ENCODE measurements at places on chromosomes 13 and 19. TPM values are rescaled to one million over a fixed set of nuclear protein-coding genes. Genes with fewer than 3 reads are reported as not detected.

Gene SBK2
- total RNA-seq, result not detected

GRCh38 chr19:23784274-23784673 lies 25.6 kb upstream of the ZNF681 start:
- no peak overlapping the region for H3K4me3 ChIP-seq
- no peak overlapping the region for H3K27ac ChIP-seq
- DNase-seq, result no peak
- no peaks in the 10 kb centered on the region for H3K4me1 ChIP-seq

- H3K27me3 ChIP-seq, result no peaks in the 10 kb centered on the region
- DNase-seq, result no peak
- H3K36me3 ChIP-seq, result no peaks in the 10 kb centered on the region
- H3K27ac ChIP-seq, result no peak overlapping the region
- H3K4me3 ChIP-seq, result no peak overlapping the region
These were observed 264.8 kb upstream of the SPRY2 start for GRCh38 chr13:80605716-80606115.

DNA sequence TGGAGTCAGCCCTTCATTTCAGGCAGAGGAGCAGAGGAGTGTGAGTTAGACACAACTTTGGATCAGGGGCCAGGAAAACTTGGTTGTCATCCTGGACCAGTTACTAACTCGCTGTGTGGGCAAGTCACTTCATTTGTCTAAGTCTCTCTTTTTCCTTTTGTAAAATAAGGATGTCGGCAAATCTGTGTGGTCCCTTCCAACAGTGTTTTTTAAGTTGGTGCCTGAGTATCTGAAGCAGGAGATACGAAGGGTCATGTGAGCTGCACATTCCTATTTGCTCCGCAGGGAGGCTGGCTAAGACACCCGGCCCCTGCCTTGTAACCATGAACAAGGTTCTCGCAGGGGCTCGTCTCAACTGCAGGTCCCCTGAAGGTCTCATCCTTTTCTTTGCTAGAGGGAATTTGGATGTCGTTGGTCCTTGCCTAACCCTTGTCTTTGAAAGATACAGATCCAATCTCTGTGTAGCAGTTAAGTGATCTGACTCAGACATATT lies 64.3 kb downstream of the LRCH1 start:
- H3K27ac ChIP-seq, result no peak overlapping the region
- no peaks in the 10 kb centered on the region for H3K27me3 ChIP-seq
- H3K4me3 ChIP-seq, result peak overlapping the region; percentile 46

DNA sequence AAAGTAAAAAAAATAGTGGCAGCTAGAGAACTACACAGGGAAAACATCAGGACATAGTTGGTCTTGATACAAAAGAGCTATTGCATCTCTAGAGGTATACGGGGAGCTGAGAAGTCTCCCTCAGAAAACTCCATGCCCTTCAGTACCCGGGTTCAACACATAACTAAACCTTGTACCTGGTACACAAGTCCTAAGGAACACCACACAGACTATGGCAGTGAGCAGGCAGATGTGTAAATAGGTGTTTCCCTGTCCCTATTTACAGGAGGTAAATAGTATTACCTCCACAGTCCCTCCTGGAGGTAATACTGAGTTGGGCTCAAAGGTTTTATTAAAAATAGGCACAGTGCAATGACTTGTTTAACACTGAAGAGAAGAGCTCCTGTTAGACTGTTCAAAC lies 5.9 kb downstream of the FGF14 start:
- H3K27ac ChIP-seq, result no peak overlapping the region
- peaks cover 9% of the 10 kb centered on the region for H3K36me3 ChIP-seq
- no peaks in the 10 kb centered on the region for H3K4me1 ChIP-seq
- H3K4me3 ChIP-seq, result no peak overlapping the region
- DNase-seq, result no peak

DNA sequence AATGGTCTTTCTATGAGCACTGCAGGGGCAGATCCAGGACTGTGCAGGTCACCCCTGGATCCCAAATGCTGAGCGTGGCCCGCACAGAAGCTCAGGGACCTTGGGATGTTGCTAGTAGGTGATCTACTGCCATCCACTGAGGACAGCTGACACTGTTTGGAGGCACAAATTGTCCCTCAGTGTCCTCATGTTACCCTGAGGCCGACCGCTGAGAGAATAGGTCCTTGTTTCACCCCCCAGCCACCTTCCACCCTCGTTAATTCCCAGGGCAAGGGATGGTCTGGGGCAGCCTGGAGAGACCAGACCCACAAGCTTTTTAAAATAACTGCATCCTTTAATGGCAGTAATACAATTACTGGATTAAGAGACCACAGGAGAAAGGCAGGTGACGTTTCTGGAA lies 15.4 kb upstream of the TMEM160 start:
- H3K27ac ChIP-seq, result no peak overlapping the region
- no peak for DNase-seq
- no peak overlapping the region for H3K4me3 ChIP-seq
- no peaks in the 10 kb centered on the region for H3K4me1 ChIP-seq
- no peaks in the 10 kb centered on the region for H3K27me3 ChIP-seq

- H3K4me1 ChIP-seq, result no peaks in the 10 kb centered on the region
- no peak for DNase-seq
- no peaks in the 10 kb centered on the region for H3K36me3 ChIP-seq
- no peak overlapping the region for H3K27ac ChIP-seq
- H3K4me3 ChIP-seq, result no peak overlapping the region
- H3K27me3 ChIP-seq, result no peaks in the 10 kb centered on the region
These were observed 537.6 kb downstream of the EFNB2 start for GRCh38 chr13:105997581-105998550.

DNA sequence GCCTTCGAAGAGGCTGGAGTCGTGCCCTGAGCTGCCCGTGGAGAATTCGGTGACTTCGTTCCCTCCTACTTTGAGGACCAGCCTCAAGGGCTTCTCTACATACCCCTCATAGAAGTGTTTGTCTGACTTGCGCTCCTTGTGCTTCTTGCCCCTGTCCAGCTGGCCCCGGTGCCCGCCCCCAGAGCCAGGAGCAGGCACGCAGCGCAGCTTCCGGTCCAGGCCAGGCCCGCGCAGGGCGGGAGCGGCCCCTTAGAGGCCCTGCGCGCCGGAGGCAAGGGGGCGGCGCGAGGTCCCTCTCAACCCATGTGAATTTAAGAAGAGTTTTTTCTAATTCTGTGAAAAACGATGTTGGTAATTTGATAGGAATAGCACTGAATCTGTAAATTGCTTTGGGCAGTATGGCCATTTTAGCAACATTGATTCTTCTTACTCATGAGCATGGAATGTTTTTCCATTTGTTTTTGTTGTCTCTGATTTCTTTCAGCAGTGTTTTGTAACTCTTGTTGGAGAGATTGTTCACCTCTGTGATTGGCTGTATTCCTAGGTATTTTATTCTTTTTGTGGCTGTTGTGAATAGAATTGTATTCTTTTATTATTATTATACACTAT lies 46.9 kb upstream of the SOX21 start:
- no peak overlapping the region for H3K27ac ChIP-seq
- H3K36me3 ChIP-seq, result no peaks in the 10 kb centered on the region
- H3K27me3 ChIP-seq, result peaks cover 33% of the 10 kb centered on the region

- no peak overlapping the region for H3K27ac ChIP-seq
- H3K36me3 ChIP-seq, result no peaks in the 10 kb centered on the region
- no peak for DNase-seq
- H3K4me3 ChIP-seq, result no peak overlapping the region
- no peaks in the 10 kb centered on the region for H3K27me3 ChIP-seq
These were observed 12.1 kb upstream of the DACH1 start for GRCh38 chr13:71879129-71879535.

GRCh38 chr13:109704771-109705635 lies 81.4 kb downstream of the IRS2 start:
- peak overlapping the region; percentile 22 for H3K4me3 ChIP-seq
- H3K4me1 ChIP-seq, result peaks cover 12% of the 10 kb centered on the region
- H3K27ac ChIP-seq, result peak overlapping the region; percentile 77
- peaks cover 5% of the 10 kb centered on the region for H3K36me3 ChIP-seq

DNA sequence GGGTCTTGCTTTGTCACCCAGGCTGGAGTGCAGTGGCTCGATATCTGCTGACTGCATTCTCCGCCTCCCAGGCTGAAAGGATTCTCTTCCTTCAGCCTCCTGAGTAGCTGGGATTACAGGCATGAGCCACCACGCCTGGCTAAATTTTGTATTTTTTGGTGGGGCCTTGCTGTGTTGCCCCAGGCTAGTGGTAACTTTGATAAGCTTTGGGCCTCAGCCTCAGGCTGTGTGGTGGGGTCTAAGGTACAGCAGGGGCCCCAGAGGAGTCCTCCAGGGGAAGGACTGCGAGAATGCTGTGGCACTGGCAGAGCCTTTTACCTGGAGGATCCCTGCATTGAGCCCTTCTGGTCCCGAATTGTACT lies 7.2 kb downstream of the DOT1L start:
- H3K4me3 ChIP-seq, result no peak overlapping the region
- no peak for DNase-seq
- peaks cover 32% of the 10 kb centered on the region for H3K36me3 ChIP-seq

DNA sequence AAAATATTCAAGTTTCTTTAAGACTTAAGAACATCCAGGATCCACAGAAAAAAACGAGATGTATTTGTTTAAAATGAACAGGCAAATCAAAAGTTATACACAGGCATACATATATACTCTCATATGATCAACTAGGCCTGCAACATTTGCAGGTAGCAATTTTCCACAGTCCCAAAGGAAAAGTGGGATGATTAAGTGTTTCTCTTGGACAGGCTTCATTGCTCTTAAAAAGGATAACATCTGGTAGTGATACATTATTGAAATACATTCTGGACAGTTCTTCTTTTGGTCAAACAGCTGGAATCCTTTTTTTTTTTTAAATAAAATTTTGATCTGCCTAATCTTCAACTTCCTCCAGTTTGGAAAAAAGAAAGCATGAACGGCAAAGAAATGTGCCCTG lies 114.8 kb upstream of the TDRD3 start:
- no peaks in the 10 kb centered on the region for H3K27me3 ChIP-seq
- no peaks in the 10 kb centered on the region for H3K4me1 ChIP-seq
- H3K4me3 ChIP-seq, result no peak overlapping the region
- no peaks in the 10 kb centered on the region for H3K36me3 ChIP-seq

Gene ANGPTL4
- total RNA-seq, result 1.6 TPM

DNA sequence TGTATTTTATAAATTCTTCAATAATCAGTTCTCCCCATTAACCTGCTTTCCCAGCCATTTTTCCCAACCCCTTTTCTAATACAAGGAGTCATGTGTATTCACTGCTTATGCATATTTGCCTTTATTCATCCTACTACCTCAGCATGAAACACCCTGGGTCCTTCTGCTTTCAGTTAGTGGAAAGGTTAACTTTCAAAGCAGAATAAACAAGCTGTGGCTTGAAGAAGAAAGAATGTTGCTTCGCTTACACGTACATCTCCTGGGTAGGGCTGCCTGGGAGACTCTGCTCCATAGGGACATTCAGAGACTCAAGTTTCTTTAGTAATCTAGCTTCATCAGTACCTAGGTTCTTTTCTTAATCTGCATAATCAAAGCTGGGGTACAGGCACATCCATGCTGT lies 567.8 kb upstream of the SLC10A2 start:
- H3K27ac ChIP-seq, result no peak overlapping the region
- no peak overlapping the region for H3K4me3 ChIP-seq
- no peaks in the 10 kb centered on the region for H3K4me1 ChIP-seq
- no peak for DNase-seq
- H3K36me3 ChIP-seq, result no peaks in the 10 kb centered on the region
- no peaks in the 10 kb centered on the region for H3K27me3 ChIP-seq

Gene ATP4A
- not detected for total RNA-seq

DNA sequence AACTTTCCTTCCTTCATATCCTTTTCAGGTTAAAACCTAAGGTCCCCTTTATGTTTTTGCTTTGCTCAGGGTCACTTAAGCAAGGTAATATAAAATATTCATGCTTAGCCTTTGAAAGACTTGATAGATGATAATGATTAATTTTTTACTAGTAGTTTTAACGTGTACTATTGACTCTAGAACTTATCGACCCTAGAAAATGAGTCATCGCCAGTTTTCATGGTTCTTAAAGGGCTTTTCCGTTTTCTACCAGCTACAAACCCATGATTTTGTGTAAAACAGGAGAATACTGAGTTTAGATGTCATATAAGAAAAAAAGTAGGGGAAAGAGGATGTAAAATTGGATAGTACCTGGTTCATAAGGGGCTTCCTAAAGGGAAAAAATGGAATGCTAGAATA lies 75.7 kb downstream of the DHRS12 start:
- H3K36me3 ChIP-seq, result no peaks in the 10 kb centered on the region
- H3K4me3 ChIP-seq, result no peak overlapping the region
- no peaks in the 10 kb centered on the region for H3K27me3 ChIP-seq
- no peak for DNase-seq
- no peak overlapping the region for H3K27ac ChIP-seq

GRCh38 chr13:31431722-31432137 lies 232.0 kb downstream of the B3GLCT start:
- peaks cover 24% of the 10 kb centered on the region for H3K27me3 ChIP-seq
- H3K27ac ChIP-seq, result no peak overlapping the region
- H3K4me1 ChIP-seq, result peaks cover 18% of the 10 kb centered on the region
- no peaks in the 10 kb centered on the region for H3K36me3 ChIP-seq

DNA sequence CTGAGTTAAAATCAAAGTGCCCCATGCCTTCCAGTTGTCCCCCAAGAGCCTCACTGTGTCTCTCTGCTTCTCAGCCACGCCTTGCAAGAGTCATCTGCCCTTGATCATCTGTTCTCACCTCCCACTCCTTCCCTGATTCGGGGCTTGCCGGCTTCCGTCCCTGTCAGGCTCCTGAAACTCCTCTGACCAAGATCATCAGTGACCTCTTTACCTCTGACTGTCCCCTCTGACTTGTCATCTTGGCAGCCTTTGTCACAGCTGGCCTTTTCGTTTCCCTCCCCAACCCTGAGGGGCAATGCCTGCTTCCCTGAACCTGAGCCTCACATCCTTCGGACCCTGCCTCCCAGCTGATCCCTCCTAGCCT lies 66.3 kb downstream of the MAP4K1 start:
- no peak for DNase-seq
- H3K4me1 ChIP-seq, result no peaks in the 10 kb centered on the region
- no peak overlapping the region for H3K4me3 ChIP-seq
- no peak overlapping the region for H3K27ac ChIP-seq
- no peaks in the 10 kb centered on the region for H3K36me3 ChIP-seq
- peaks cover 30% of the 10 kb centered on the region for H3K27me3 ChIP-seq

GRCh38 chr13:99363949-99364348 lies 56.8 kb upstream of the GPR183 start:
- H3K36me3 ChIP-seq, result no peaks in the 10 kb centered on the region
- no peak for DNase-seq
- H3K4me1 ChIP-seq, result no peaks in the 10 kb centered on the region
- no peaks in the 10 kb centered on the region for H3K27me3 ChIP-seq
- no peak overlapping the region for H3K27ac ChIP-seq

GRCh38 chr13:42333613-42334328 lies 61.8 kb downstream of the AKAP11 start:
- H3K4me3 ChIP-seq, result peak overlapping the region; percentile 62
- no peaks in the 10 kb centered on the region for H3K27me3 ChIP-seq
- peak overlapping the region; percentile 41 for H3K27ac ChIP-seq
- H3K36me3 ChIP-seq, result peaks cover 4% of the 10 kb centered on the region
- peak; percentile 12 for DNase-seq

Gene VRK3
- total RNA-seq, result 68.4 TPM
